Osteoblast (primary cell): ENCODE measurements at places on chromosomes 3 and 15.

DNA sequence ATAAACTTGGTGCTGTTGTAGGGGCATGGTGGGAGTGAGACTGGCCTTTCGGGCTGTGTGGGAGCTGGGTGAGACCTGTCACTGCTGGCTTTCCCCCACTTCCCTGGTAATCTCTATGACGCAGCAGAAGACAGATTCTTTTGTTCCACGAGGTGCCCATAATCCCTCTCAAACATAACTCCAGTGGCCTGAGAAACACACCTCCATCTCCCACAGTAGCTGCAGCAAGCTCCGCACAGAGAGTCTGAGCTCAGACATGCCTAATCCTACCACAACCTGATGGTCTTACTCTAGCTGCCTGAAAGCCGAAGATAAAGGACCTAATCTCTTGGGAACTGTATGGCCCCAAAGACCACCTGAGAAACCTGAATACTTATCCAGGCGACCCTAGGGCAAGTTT, 225.6 kb upstream of the CRBN start:
- no peak for DNase-seq

DNA sequence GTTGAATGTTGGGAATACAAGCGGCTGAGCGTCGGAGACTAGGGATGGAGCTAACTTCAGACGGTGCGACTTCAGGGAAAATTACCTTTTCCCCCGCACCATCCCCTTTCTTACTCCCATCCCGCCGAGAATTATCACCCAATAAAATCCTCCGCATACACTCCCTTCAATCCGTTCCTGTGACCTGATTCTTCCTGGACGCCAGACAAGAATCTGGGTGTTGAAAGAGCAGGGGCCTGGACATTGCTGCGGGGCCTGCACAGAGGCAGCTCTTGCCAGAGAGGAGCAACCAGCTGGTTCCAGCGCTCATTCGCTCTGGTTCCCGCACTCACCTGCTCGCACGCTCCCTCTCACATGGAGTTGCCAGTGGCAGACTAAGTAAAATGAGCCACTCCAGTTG, 241.9 kb downstream of the ALCAM start:
- DNase-seq = no peak

DNA sequence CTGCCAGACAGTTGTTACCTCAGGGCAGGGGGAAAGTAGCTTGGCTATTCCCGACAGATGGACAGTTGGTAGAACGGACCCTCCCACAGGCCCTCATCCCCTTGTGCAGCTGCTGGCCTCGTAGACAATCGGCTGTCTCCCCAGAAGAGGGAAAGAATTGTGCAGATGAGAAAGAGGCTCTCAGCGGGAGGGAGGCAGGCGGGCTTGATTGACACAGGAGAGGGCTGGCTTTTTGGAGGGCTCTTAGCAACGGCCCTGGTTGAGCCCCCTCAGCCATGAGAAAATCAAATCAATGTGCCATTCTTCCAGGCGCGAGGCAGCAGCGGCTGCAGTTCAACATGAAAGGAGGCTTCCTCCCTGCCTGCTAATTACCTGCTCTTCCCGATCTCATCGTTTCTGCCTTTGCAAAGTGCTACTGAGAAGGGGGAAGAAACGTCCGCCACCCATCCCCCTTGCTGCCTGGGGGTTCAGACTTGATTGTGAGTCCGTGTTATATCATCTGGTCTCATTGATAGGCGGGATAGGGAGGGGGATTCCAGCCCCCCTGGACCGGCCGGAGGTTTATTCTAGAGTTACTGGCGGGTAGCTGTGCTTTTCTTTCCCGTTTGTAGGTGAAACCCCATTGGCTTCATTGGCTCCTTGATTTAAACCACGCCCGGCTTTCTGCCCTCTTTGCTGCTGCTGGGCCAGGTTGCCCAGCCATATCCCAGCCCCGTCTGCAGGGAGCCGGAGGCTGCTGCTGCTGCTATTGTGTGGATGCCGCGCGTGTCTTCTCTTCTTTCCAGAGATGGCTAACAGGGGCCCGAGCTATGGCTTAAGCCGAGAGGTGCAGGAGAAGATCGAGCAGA, at the start of gene TAGLN3:
TSS of gene TAGLN3 (plus strand) at position 287 of the 848 bp plus-strand sequence. CDS start at position 788, 501 bp downstream.
- peak; percentile 77 for DNase-seq

- DNase-seq = no peak
Observed at GRCh38 chr3:24541935-24542334, 47.3 kb upstream of the THRB start.
